ENCODE measurements at places on chromosomes 4 and X. TPM values are rescaled to one million over a fixed set of nuclear protein-coding genes. Genes with fewer than 3 reads are reported as not detected.

The ABCE1 gene
- 183 TPM for total RNA-seq

The DMP1 gene
- not detected for total RNA-seq

The PABPC4L gene
- total RNA-seq, result not detected

The EVC gene
- 1.2 TPM for total RNA-seq

The SHOX gene
- total RNA-seq, result not detected

The ETDA gene
- total RNA-seq, result not detected

The TMEM144 gene
- not detected for total RNA-seq

The TIGD4 gene
- total RNA-seq, result 0.65 TPM

The SPATA4 gene
- not detected for total RNA-seq

The TEX13B gene
- total RNA-seq, result not detected

The CT45A2 gene
- total RNA-seq, result not detected

The SORCS2 gene
- total RNA-seq, result not detected

The ASB12 gene
- total RNA-seq, result not detected

The FOXP3 gene
- total RNA-seq, result 13.0 TPM

The GPR173 gene
- total RNA-seq, result 0.17 TPM

The GIMD1 gene
- total RNA-seq, result not detected

The CXorf51A gene
- total RNA-seq, result not detected

The TMPRSS11D gene
- not detected for total RNA-seq

The FAM53A gene
- 2.8 TPM for total RNA-seq

The PSAPL1 gene
- total RNA-seq, result not detected

The SSX2 gene
- total RNA-seq, result not detected

The PRRG1 gene
- not detected for total RNA-seq

The CHST7 gene
- total RNA-seq, result 3.0 TPM

The MTMR8 gene
- total RNA-seq, result 6.0 TPM

The ZNF141 gene
- 23.6 TPM for total RNA-seq

The C4orf50 gene
- total RNA-seq, result 0.17 TPM
